ENCODE measurements at places on chromosomes 12 and 14.

GRCh38 chr12:94586589-94587259 is 63.6 kb downstream of the TMCC3 start:
- no peak for DNase-seq

- DNase-seq = no peak
These were observed 137.6 kb downstream of the TSPAN9 start for GRCh38 chr12:3214526-3215365.

DNA sequence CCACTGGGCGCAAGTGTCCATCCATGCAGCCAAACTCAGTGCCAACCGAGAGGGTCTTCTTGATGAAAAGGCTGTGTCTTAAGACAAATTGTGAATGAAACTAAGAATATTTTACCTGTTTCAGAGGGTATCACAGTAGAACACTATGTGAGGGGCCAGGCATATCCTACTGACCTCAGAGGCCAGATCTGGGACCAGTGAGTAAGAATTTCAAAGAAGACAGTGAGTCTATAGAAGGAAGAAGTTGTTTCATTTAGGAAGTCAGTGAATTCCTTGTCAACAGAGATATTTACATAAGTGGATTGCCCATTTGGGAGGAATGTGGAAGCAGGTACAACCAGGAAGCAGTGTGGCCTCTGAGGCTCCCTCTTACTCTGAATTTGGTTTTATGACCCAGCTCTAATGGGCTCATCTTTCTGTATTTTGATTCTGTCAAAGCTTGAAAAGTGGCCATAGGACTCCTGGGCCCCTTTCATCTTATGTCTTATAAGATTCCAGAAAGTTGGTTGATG is 137.4 kb downstream of the ZNF664 start:
- no peak for DNase-seq

DNA sequence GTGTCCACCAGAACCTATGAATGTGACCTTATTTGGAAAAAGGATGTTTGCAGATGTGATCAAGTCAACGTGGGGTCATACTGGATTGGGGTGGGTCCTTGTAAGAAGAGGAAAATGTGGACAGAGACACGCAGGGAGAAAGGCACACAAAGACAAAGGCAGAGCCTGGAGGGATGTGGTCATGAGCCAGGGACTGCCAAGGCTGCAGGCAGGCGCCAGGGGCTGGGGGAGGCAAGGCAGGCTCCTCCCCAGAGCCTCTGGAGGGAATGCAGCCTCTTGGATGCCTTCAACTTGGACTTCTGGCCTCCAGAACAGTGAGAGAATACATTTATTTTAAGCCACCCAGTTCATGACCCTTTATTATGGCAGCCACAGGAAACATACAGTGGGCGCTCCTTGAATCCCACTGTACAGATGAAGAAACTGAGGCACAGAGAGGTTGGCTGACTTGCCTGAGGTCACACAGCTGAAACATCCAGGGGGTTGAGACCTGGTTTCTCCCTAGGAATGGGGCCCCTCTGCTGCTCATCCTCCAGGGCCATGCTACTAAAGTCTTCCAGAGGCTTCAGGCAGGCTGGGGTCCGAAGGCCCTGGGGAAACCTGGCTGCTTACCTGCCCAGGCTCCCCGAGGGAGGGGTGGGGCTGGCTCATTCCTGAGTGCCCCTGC is 99.7 kb downstream of the RFLNA start:
- no peak for DNase-seq

DNA sequence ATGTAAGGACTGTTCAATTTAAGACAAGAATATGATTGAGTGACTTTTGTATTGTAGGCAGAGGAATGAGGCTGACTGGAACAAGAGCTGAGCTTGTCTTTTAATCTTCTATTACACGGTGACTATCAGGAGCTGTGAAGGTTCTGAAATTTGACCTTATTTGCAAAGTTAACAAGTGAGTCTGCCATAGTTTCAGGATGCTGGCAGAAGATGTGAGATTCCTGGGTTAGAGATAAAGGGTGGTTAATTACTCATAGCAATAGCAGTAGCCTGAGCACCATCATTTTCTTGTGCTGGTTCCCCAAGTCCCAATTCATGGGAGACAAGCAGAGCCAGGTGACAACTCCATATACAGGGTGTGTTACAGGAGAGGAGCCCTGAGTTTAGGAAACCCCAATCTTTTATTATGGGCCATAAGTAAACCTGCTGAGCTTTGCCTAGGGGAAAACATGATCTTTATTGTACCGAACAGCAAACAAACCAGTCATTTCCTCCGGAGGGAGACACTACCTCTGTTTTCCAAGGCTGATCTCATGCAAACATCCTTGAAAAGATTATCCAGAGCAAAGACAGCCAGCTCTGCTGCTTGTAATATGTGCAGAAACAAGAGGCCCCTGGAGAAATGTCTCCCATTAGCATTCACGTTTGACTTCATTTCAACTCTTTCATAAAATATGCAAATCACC is 51.7 kb upstream of the DDX11 start:
- DNase-seq = no peak

Data from activated naive CD4-positive, alpha-beta T cell (primary cell).